GM10248 (cell line): ENCODE measurements at places on chromosomes 5 and 9.

- DNase-seq, result no peak
Observed at GRCh38 chr5:145010834-145011233, 824.3 kb downstream of the PRELID2 start.

GRCh38 chr9:4442806-4443205, 47.5 kb upstream of the SLC1A1 start:
- DNase-seq, result no peak

GRCh38 chr9:116238776-116239340, 85.3 kb downstream of the PAPPA start:
- DNase-seq, result no peak

- no peak for DNase-seq
Observed at GRCh38 chr9:32906213-32906612, 95.2 kb downstream of the APTX start.

GRCh38 chr5:151950706-151951105, 26.1 kb upstream of the GLRA1 start:
- no peak for DNase-seq

DNA sequence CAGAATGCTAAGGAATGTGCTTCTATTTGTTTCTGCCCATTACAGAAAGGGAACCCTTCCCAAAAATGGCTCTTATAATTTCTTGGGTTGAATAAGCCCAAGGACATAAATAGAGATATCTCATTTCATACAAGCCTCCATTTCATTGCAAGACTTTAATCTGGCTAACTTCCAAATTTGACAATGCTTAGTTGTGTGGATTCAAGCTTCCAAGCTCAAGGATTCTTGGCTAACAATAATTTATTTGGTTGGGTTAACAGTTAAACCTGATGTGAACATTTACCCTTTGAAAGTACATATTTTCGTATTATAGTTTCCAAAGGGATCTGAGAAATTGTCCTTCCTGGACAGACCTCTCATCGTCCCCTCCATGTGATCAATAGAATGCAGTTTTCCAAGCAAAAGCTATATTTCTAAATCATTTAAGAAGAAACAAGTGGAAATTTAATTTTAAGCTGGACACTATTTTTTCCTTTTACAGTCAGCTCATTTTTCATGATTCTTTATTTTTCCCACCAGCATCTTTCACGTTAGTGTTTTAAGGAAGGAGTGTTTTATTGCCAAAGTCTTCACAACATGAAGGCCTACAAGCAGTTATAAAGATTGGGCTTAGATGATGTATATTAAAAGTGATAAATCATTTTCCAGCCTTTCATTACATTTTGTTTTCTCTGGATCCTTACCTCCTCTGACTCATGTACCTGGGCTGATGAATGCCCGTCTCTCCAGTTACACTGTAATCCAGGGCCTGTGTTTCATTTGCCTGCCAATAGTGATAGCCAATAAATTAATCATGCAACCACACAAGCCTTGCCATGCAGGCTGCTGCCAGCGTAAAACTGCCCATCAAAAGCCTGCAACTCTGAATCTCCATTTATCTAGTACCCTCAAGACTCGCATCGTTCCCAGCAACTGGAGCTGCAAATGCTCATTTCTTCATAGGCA, 176.7 kb downstream of the NTRK2 start:
- DNase-seq, result no peak

GRCh38 chr5:146068977-146069779, 36.2 kb downstream of the PLAC8L1 start:
- DNase-seq, result peak; percentile 29

DNA sequence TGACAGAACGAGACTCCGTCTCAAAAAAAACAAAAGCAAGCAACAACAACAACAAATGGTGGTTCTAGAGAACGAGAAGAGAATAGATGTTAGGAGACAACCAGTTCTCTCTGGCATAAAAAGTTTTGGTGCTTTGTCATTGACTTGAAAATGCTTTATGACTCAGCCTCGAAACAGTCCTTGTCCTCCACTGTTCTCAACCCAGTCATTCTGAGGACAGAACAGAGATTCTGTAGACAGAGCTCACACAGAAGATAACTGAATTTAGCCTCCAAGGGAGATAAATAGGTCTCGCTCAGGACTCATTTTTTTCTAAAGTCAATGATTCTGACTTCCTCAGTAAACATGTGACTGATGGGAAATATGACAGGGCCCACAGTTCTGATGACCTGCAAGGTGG, 76.0 kb upstream of the FSTL4 start:
- DNase-seq, result peak; percentile 25

GRCh38 chr5:137935190-137935589, 45.9 kb downstream of the PKD2L2 start:
- peak; percentile 27 for DNase-seq

DNA sequence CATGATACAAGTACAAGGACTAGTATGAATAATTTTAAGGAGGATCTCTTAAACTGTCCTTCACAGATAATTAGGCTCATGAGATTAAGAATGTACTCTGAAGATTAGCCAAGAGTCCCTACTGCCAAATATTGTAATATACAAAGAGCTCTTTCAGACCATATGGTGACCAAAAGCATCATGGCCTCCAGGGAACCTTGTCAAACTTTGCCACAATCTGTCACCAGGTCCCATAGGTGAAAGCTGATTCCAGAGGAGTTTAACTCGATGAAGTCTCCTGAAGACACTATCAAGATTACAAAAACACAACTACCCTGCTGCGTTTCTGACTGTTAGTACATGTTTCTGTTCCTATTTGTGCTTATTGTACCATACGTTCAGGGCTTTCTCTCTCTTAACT, 395.4 kb upstream of the ITGA1 start:
- no peak for DNase-seq

DNA sequence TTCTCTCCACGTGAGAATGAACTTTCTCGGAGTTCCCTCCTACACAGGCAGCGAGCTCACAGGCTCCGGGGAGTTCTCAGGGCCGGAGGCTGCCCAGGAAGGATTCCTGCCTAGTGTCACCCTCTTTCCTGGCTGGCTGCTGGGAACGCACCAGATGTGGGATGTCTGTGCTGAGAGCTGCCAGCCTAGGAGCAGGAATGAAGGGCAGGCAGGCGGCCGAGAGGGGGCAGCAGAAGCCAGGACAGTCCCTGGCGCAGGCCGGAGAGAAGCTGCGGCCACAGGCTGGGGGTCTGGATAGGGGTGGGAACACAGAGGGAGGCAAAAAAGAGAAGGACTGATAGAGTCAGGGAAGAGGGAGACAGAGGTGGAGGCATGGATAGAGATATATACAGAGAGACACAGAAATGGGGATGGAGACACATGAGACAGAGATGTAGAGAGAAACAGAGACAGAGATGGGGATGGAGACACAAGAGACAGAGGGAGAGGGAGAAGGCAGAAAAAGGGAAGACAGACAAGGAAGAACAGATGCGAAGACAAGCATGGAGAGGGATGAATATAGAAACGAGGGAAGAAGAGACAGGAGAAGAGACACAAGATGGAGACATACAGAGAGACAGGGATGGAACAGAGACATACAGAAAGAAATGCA, 25.3 kb upstream of the ENHO start:
- DNase-seq, result peak; percentile 73

DNA sequence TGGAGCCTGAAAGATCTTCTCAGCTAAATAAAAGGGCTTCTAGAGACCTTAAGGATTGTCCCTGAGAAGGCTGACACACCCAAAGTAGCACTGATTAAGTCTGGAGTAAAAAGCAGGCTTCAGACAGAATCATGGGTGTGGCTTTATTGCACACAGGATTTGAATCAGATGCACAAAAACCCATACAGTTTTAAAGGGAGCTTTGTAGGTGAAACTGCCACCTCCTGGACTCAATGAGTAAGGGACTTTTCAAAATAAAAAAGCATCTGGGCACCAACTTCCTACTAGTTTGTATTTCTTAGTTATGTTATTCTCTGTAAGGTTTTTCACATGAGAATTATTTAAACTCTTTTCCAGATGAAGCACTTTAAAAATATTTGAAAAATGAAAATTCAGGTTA, 129.4 kb downstream of the EDIL3 start:
- DNase-seq, result no peak

- peak; percentile 82 for DNase-seq
Observed at GRCh38 chr9:93003552-93004407, 54.7 kb upstream of the SUSD3 start.

- no peak for DNase-seq
Observed at GRCh38 chr9:14179449-14179848, 134.5 kb downstream of the NFIB start.

GRCh38 chr5:36552651-36553393, 53.6 kb upstream of the SLC1A3 start:
- no peak for DNase-seq

DNA sequence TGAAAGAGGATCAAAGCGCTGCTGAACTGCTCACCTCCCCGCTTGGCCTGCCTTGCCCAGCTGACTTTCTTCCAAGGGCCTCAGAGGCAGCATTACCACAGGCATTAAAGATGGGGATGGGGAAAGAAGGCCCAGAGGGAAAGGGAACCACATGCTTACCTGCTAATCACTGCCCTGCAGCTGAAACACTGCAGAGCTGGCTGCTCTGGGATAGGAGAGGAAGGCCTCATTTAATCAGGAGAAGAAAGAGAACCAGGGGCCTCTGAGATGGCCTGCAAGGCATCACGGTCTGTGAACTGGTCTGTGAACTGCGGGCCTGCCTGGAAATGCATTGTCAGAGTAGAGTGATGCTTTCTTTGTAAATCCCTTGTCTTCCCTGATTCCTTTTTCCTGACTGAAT, 44.8 kb downstream of the PTCD2 start:
- DNase-seq, result no peak

GRCh38 chr5:157046041-157046440, 12.9 kb downstream of the HAVCR1 start:
- DNase-seq, result no peak

GRCh38 chr5:16727755-16728325, 111.0 kb upstream of the RETREG1 start:
- no peak for DNase-seq

GRCh38 chr9:82140471-82140870, 151.9 kb downstream of the SPATA31D1 start:
- DNase-seq, result no peak

DNA sequence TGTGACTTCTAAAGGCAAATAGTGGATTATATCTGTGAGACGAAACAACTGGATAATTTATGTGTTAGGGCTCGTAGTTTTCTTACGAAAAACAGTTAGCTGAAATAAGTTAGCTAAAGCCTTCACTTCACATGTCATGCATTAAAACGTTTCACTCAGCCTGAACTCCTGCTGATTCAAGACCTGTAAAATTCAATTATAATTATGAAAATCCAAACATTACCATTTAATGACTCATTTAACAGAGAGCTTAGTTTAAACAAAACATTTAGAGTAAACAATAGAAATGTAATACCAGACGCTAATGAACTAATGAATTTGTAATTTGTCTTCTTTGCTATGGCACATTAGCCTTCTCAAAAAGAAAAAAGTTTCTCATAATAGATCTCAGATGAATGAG, 1.7 kb downstream of the TAL2 start:
- DNase-seq, result no peak

DNA sequence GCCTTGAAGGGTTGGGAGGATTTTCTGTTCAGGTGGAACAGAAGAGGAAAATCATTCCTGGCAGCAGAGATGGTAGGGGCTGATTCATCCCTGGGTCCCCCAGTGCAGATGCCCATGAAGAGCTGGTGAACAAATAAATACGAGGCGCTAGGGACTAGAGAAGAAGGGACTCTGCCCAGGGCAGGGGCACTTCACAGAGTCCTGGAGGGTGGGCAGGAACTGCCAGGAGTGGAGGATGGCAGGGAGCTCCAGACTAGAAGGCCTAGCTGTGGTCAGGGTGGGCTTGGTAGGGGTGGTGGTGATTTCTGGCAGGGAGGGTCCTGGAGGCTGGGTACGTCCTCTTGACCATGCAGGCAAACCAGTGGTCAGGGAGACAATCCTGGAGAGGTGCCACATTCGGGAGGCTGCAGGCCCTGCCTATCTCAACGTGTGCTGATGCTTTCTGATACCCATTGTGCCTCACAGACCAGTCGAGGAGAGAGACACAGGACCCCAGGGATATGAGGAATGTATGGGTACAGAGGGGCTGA, 69.9 kb downstream of the CRB2 start:
- no peak for DNase-seq

GRCh38 chr5:109868737-109869136, 179.0 kb downstream of the MAN2A1 start:
- DNase-seq, result no peak

DNA sequence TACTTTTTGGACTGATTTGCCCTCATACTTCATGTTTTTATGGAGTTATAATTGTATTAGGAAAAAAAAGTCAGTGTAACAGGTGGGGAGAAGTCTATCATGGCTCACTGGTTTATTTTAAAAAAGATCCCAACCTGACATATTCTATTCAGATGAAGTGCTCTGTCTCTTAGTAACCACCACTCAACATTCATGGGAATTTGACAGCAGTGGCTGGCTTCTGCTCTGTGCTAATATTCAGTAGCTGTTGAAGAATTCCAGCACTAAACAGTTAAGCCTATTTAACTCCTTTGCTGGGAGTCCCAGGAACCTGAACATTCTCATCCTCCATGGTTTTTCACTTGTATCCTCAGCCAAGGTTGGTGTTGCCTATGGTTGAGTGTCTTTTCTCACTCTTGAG, 23.1 kb downstream of the CMYA5 start:
- DNase-seq, result no peak

- peak; percentile 22 for DNase-seq
Observed at GRCh38 chr5:96146675-96147074, 185.0 kb upstream of the ELL2 start.

- DNase-seq, result no peak
Observed at GRCh38 chr9:96188571-96188970, 113.4 kb downstream of the HSD17B3 start.

- DNase-seq, result no peak
Observed at GRCh38 chr5:39570403-39571027, 145.7 kb upstream of the DAB2 start.

DNA sequence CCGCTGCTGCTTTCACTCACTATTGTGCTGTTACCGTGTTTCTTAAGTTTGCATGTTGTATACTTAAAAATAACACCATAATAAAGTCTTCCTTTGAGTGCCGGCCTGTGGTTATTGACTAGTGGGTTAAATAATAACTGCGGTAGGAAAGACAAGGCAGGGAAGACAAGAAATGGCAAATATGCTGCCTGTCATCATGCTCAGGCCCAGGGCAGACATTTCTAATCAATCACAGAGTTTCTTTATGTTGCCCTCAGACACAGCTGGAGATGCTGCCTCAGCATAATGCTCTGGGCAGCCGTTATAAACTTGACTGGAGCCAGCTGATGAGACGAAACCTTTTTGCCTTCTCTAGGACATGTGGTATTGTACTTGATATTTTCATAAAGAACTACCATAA, 215.0 kb downstream of the GAPVD1 start:
- DNase-seq, result no peak

DNA sequence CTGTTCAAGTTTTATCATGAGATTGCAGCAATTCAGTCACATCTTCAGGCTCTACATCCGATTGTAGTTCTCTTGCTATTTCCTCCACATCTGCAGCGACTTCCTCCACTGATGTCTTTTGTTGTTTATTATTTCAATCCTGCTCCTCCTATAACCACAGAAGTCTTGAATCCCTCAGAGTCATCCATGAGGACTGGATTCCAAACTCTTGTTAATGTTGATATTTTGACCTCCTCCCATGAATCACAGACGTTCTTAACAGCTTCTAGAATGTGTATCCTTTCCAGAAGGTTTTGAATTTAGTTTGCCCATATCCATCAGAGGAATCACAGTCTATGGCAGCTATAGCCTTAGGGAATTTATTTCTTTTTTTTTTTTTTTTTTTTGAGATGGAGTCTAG, 3.6 kb downstream of the FBXO38 start:
- DNase-seq, result no peak
